Stimulated activated CD8-positive, alpha-beta memory T cell treated with anti-CD3 and anti-CD28 coated beads, Interleukin-15, amount 100 ng/mL, for 24 hours (primary cell): ENCODE measurements at places on chromosomes 7 and 10.

- no peak for DNase-seq
Observed at GRCh38 chr10:11381023-11381422, 230.4 kb downstream of the USP6NL start.

DNA sequence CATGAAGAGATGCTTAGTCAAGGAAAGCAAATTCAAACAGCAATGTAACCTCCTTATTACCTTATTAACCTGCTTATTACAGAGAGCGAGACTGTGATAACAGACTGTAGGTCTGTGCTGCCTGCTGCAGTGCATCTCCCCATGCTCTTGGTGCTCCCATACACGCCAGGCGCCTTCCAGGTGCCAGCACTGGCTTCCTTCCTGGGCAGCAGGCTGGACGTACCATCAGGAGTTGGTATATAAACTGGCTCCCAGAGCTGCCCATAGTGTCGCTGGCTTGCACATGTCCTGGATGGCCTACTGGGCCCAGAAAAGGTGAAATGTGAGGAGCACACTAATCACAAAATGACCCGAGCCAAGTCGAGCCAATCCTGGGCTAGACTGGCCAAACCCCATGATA lies 13.5 kb downstream of the ATP6V0E2 start:
- DNase-seq, result no peak

DNA sequence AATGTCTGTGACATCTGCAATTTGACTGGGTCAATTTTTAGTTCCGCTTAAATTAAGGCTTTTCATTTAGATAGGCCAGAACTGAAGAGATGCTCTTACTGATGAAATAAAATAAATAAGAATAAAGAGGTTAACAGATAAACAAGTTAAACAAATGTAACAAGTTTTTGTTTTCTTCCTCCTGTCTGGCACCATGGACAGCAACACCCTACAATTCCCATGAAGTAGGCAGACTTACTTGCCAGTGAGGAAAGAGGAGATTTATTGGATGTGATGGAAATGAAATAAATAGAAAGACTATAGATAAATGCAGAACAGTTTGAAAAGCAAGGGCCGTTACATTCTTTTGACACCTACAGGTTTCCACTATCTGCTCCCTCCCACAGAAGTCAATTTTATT lies 118.5 kb downstream of the AMPH start:
- DNase-seq, result no peak

- peak; percentile 26 for DNase-seq
Observed at GRCh38 chr10:27242951-27243551, 2.5 kb upstream of the ACBD5 start.

GRCh38 chr7:100115026-100115425 lies 4.1 kb downstream of the TAF6 start:
- DNase-seq, result no peak

- DNase-seq, result no peak
Observed at GRCh38 chr7:5693529-5693928, 87.9 kb downstream of the RNF216 start.
